ENCODE measurements at places on chromosomes 11 and 22.

DNA sequence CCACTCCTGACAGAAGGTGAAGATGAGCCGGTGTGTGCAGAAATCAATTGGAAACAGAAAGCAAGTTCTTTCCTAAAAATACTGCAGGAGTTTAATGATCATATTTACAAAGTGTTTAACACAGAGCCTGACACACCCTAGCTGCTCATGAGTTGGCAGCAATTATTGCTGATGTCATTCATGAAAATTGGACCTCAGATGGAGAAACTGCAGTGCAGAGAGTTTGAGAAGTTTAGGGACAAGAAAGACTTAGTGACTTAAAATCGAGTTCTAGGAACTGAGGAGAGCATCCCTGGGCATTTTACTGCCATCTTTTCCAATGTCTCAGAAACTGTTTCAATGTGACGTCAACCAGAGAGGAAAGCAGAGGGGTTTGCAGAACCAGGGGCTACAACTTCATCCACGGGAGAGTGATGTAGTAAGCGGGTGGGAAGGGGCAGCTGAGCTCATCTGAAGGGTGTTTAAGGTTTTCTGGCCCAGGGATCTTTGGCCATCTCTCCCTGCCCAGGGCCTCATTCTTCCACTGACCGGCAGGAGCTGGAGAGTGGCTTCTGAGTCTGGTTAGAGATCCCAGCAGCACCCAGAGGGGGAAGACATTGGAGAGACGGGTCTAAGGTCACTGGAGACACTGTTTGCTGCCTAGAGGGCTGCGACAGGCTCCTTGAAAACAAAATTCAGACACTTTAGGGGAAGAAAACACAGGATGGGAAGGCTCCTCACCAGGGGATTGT is 21.1 kb upstream of the IGLL5 start:
- no peak for DNase-seq

- no peak for DNase-seq
Observed at GRCh38 chr11:35689081-35689996, 26.8 kb downstream of the TRIM44 start.

GRCh38 chr11:1150769-1151365 is 6.9 kb upstream of the MUC5AC start:
- no peak for DNase-seq

DNA sequence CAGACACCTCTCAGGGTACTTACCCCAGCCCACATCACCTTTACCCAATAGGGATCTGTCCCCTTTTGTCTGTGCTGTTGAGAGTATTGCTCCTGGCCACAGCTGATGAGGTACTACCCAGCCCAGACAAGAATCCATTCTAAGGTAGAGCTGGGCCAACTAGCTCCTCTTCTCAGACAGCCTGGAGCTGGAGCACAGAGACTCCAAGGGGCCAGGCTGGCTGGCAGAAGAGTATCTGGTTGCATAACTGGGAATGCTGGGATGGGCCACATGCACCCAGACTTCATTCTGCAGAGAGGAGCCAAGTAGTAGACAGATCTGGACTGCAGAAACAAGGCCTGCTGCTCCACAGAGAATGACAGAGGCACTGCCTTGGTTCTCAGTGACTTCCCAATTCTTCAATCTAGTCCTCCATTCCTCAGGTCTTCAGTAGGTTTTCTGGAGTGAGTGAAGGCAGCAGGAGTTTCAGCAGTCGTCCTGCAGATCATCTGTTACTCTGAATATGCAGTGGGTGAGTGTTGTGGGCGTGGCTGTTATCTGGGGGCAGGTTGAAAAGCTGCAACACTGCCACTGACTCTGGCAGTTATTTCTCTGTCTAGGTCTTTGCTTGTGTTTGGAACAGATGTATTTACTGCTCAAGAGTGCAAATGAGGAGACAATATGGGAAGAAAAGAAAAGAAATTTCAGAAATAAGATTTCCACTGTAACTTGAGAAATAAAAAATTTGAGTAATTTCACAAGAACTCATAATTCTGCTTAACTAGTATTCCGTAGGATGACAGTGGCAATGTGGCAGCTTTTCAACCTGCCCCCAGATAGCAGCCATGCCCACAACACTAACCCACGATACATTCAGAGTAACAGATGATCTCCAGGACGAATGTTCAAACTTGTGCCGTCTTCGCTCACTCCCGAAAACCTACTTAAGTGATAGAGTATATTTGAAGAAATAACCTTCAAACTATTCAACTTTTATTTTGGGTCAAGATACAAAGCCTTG is 34.9 kb downstream of the MAPK1 start:
- DNase-seq = no peak

DNA sequence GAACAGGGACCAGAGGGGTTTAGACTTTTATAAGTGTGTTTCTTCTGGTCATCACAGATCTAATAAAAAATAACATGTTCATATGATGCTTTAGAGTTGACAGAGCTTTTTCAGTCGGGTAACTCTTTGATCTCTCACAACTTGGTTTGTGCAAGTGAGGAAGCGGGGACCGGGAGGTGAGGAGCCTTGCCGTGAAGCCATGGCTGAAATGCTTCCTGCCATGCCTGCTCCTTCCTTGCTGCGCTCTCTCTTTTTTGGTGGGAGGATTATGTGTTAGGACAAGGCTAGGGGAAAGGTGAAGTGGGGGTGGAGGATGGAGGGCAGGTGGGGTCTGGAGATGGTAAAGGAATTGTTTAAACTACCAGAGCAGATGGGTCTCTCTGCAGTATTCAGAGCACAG is 23.8 kb downstream of the TEAD1 start:
- DNase-seq = no peak

DNA sequence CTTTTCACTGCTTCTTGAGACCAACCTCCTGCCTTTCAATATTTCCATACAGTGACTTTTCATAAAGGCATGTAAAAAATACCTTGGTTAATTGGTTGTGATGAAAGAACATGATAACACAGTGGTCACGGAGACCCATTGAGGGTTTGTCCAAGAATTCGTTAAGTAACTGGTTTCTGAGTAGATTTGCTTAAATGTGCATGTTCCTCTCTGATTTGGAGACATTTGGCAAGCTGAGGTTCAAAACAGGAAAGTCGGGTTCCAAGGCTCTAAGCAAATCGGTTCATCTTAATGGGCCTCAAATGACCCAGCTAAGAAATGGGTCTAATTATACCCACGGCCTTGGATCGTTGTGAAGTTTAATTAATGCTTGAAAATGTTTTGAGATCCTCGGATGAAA is 36.9 kb upstream of the CCND1 start:
- no peak for DNase-seq

DNA sequence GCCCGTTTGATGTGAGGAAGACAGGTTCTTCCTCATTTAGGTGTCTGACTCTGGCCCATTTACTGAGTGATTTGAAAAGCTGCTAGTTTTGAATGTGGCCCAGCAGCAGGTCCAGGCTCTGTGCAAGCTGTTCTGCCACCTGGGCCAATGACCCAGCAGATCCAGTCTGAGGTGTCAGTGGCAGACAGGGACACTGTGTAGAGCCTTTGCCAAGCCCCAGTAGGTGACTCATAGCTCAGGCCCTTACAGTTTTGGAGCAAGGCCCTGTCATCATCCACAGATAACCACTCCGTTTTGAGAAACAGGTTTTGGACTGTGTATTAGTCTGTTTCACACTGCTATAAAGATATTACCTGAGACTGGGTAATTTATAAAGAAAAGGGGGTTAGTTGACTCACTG is 23.9 kb downstream of the TSPAN32 start:
- DNase-seq = no peak

DNA sequence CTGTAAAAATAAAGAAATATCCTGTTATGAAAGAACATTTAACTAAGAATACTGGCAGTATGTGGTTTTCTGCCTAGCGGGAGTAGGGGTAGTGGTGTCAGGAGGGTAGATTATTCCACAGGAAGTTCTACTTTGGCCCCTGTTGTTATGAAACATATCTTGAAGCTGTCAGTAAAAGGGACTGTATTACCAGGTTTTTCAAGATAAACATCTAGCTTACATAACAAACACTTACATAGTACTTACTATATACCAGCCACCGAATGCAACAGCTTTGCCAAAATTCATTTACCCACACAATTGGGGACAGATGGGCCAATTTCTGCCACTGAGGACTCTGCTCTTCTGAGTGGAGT is 3.7 kb downstream of the TMEM123 start:
- DNase-seq = no peak

DNA sequence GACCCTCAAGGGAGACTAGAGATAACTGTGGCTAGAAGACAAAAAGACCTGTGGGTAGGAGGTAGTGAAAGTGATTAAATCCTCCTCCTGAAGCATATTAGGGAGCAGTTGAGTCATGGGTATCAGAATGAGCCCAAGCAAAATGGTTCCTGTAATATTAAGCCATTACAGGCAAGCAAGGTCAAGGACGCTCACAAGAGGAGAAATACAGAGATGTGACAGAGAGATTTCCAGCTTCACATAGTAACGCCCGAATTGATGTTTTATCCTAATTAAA is 77.7 kb downstream of the FAM76B start:
- no peak for DNase-seq

DNA sequence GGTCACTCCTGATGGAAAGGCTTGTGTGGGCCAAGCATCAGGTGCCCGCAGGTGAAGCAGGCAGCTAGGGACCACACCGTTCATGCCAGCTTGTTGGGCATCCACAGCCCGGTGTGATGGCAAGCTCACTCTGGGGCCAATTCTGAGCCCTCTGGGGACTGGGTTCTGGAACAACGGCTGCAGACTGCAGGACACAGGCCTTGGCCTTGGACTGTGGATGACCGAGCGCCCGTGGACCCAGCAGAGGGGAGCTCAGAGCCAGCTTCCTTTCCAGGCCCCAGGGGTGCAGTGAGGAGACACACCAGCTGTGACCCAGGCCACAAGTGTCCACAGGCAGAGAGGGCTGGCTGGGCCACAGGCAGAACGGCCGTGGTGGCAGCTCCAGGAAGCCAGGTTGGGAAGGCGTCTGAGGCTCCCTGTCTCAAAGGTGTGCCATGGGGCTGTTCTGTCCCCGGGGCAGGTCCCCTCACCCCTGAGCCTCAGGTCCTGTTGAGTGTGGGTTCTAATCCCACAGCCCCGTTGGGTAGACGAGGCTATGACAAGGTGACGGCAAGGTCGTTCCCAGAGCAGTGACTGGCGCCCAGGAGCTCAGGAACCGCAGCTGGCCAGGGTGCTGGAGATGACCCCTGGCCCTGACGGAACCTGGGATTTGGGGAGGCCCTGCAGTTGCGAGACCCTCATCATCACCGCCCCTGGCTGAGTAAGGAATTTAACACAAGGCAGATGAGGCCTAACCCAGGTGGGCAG is 1079.4 kb downstream of the BRD1 start:
- no peak for DNase-seq

GRCh38 chr11:80188076-80188627 is 747.3 kb upstream of the TENM4 start:
- DNase-seq = no peak

- no peak for DNase-seq
Observed at GRCh38 chr11:36628765-36629244, 30.8 kb upstream of the RAG2 start.

GRCh38 chr11:36738292-36738861 is 140.3 kb upstream of the RAG2 start:
- no peak for DNase-seq

- no peak for DNase-seq
Observed at GRCh38 chr11:65884716-65885092, 3.6 kb downstream of the FIBP start.

All from putamen (tissue), 1 donor.